ENCODE measurements at places on chromosomes 11 and 22.

- no peak for DNase-seq
Measured at GRCh38 chr11:8634498-8634897, 40.5 kb upstream of the STK33 start.

- no peak for DNase-seq
Measured at GRCh38 chr11:128451652-128452470, 135.5 kb downstream of the ETS1 start.

DNA sequence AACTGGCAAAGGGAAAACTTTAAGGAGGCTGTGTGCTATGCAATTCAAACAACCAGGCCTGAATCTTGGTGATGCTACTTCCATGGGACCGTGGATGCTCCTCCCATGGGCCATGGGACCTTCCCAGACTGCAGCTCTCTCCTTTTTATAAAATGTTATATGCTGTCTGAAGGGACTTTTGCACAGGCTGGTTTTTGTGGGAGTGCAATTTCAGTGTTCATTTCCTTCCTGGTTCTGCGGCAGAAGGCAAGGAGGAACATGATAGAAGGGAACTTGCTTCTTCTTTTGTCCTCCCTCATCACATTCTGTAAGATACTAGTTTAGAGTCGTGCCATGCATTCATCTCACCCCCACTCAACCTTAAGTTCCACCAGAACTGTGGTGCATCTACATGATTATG is 68.9 kb downstream of the C11orf58 start:
- DNase-seq, result no peak

DNA sequence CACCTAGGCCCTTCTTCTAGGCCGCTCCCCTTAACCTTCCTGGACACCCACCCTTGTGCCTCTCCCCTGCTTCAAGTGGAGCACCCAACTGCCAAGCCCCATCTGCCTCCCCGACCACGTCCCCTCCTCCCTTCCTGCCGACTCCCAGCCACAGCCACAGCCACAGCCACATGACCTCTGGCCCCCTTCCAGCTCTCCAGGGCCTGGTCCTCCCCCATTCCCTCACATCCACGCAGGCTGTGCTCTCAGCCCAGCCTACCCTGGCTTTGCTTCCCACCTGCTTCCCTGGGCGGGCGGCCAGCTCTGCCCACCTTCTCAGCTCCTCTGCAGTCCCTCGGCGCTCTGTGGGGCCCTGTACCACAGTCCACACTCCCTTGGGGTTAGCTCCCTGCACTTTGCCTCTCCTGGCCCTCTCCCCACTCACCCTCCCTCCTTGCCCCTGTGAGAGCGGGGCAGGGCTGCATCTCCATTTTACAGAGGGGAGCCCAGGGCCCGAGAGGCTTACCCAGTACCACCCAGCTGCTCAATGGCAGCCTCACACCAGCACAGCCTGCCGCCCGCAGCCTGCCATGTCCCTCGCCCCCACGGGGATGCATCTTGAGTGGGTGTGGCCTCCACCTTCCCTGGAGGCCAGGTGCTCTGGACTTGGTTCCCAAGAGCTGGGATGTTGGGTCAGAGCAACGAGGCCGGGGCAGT is 20.3 kb downstream of the PARVG start:
- DNase-seq, result no peak

GRCh38 chr11:115539844-115540243 is 35.6 kb upstream of the CADM1 start:
- no peak for DNase-seq

GRCh38 chr22:46033256-46034200 is 56.6 kb upstream of the WNT7B start:
- no peak for DNase-seq

DNA sequence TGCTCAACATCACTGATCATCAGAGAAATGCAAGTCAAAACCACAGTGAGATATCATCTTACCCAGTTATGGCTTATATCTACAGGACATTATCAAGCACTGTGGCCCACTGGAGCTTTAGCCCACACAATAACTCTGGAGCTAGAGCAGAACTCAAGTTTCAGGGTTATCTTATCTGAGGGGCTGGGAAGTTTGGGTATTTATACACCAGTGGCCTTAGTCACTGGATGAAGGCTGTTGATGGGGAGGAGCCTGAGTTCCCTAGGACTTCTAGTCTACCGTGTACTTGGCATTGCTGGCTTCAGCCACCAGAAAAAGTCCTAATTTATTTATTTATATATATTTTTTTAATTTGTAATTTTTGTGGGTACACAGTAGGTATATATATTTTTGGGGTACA is 19.3 kb downstream of the HSD17B12 start:
- no peak for DNase-seq

DNA sequence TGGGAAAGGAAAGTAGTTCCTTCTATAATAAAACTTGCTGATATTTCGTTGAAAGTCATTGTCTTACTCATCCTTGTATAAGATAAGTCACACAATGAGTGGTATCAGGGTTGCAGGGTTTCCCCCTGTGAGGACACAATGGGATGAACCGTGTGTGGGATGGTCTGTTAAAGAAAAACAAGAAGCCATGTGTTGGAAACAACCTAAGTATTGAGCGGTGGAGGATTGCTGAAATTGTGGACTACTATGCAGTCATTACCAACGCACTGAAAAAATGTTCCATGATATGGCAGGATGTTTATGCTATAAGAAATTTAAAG is 28.6 kb downstream of the PTPRJ start:
- DNase-seq, result no peak

DNA sequence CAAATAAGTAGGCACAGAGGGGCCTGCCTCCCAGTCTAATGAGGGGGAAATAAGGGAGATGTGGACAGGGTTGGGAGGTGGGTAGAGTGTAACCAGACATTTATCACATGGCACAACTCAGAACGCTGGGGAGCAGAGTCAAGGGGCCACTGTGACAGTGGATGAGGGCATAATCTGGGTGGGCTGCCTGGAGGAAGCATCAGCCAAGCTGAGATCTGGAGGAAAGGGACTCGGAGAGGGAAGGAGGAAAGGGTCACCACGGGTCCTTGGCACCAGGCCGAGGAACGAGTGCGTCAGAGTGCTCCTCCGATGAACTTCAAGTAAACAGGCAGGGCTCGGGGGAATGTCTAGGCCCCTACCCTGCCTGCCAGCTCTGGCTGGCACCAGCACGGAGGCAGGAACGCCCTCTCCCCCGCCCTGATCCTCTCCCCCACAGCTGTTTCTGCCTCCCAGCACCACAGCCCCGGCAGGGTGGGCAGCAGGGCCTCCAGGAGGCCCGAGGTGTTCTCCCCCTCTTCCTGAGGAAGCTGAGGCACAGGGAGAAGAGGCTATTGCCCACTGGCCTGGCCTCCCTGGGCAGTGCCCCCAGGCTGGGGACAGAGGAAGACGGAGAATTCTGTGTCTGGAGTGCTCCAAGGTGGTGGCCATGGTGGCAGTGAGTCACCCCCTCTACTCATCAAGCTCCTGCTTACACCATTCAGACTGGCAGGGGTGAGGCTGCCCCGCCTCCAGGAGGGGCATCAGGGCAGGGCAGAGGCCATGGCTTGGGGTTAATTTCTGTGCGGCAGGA is 4.2 kb downstream of the ALDH3B1 start:
- DNase-seq, result no peak

- DNase-seq, result no peak
Measured at GRCh38 chr11:109426442-109427240, 4.7 kb downstream of the C11orf87 start.

DNA sequence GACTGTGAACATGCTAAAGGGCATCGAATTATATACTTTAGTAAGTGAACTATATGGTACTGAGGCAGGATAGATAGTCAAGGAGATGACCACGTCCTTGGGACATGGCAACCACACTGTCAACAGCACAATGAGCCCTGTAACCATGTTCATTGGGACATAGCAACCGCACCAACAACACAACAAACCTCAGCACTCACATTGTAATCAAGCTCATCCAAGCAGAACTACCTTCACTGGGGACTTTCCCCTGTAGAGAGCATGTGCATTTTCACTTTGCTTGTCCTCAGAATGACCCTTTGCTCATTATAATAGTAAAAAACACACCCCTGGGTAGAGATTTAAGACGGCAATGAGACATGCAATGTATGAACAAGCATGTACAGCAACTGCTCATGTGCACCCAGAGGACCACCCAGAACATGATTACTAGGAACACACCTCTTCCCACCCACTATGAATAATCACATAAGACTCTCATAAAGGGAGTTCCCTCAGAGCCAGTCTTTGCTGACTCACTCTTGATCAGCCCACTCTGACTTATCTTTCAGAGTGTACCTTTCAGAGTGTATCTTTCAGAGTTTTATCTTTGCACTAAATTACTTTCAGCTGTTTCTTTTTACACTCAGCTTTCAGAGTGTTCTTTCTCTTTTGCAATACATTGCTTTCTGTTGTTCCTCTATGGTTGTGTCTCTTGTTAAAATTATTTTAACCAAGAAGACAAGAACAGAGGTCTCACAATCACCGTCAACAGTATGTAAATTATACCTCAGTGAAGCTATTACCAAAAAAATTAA is 4.1 kb upstream of the PLAAT2 start:
- DNase-seq, result no peak

- no peak for DNase-seq
Measured at GRCh38 chr11:105903113-105903512, 118.9 kb downstream of the MSANTD4 start.

GRCh38 chr22:28813772-28814518 is 13.6 kb upstream of the XBP1 start:
- peak; percentile 93 for DNase-seq

- DNase-seq, result no peak
Measured at GRCh38 chr22:27210111-27210730, 552.8 kb downstream of the MIAT start.

GRCh38 chr11:64865286-64866172 is 12.9 kb downstream of the EHD1 start:
- no peak for DNase-seq

DNA sequence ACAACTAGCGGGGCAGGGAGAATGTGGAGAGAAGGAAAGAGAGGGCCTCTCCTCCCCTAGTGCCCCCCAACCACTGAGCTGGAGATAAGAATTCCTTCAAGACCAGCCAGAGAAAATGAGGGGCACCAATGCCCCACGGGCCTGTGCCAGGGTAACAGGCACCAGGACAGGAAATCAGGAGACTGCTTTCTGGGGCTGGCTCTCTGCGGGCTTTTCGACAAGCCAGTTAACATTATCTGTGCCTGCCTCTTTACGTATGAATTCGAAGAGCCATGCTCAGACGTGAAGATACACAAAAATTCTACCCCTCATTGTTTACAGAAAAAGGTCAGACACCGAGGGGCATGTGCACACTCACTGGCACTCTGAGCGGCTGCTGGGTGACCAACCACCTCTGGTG is 52.1 kb downstream of the MYH9 start:
- DNase-seq, result no peak

DNA sequence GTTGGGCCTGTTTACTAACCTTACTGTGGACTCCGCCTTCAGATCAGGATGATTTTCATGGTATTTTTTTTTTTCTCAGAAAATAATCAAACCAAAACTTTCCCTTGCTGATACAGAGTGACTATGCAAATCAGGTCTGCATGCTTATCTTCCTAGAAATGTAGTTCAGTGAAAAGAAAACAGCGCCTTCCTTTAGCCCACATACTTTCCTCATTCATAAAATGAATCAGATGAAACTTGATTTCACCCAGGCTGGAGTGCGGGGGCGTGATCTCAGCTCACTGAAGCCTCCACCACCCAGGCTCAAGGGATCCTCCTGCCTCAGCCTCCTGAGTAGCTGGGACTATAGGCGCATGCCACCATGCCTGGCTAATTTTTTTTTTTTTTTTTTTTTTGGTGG is 26.0 kb downstream of the ZNRF3 start:
- no peak for DNase-seq

DNA sequence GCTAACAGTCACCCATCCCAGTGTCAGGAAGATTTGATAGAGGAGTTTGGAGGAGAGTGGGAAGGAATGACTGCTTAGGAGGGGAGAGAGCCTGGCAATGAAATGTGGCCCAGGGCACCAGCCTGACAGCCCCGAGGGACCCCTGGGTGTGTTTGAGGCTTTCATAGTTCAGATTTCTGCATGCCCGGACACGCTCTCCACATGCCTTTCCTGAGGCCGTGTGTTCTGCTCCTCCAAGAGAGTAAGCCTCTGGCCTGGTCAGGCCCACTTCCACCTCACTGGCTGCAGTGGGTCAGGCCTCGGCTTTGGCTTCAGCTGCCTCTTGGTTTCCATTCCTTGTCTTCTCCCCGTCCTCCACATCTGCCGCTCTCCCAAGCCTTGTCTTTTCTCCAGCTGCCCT is 78.4 kb downstream of the C22orf31 start:
- no peak for DNase-seq

- DNase-seq, result no peak
Measured at GRCh38 chr11:68839911-68840641, 1.6 kb downstream of the CPT1A start.

GRCh38 chr11:123184531-123184930 is 10.5 kb downstream of the CLMP start:
- DNase-seq, result no peak

DNA sequence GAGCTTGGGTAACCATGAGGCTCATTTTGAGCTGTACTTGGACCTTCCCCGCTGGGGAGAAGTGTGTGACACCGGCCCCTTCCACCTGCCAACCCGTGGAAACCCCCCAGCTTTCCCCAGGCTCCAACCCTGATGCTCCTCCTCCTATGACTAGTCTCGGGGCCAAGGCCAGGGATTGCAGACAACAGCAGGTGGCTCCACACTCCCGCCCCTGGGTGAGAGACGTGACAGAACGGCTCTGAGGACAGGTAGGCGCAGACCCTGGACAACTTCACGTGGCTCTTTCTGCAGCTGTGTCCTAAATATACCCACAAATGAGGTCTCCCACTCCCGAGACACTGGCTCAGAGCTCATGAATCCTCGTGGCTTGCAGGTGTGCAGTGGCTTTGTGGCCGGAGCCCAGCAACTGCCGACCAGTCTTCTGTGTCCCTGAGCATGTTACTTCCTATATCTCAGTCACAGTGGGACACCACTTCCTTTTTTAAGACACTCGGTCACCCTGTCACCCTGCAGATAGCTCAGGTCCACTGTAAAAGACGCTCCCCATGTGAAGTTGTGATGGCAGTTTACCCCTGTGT is 55.2 kb downstream of the NECTIN1 start:
- DNase-seq, result no peak

GRCh38 chr11:84833488-84834088 is 793.6 kb downstream of the DLG2 start:
- no peak for DNase-seq
